ENCODE measurements at places on chromosomes 2 and 18.

GRCh38 chr2:170523506-170523905 is 191.6 kb upstream of the SP5 start:
- no peaks in the 10 kb centered on the region for H3K36me3 ChIP-seq
- H3K4me1 ChIP-seq: no peaks in the 10 kb centered on the region
- DNase-seq: no peak
- no peak overlapping the region for H3K4me3 ChIP-seq

GRCh38 chr2:134952608-134953007 is 34.0 kb downstream of the CCNT2 start:
- peaks cover 59% of the 10 kb centered on the region for H3K36me3 ChIP-seq
- no peaks in the 10 kb centered on the region for H3K27me3 ChIP-seq
- DNase-seq: no peak
- no peak overlapping the region for H3K4me3 ChIP-seq

GRCh38 chr2:119520696-119521432 is 3.4 kb downstream of the SCTR start:
- no peak for DNase-seq
- no peaks in the 10 kb centered on the region for H3K4me1 ChIP-seq
- H3K36me3 ChIP-seq: no peaks in the 10 kb centered on the region
- H3K4me3 ChIP-seq: no peak overlapping the region
- H3K27me3 ChIP-seq: peaks cover 61% of the 10 kb centered on the region
- H3K27ac ChIP-seq: no peak overlapping the region

DNA sequence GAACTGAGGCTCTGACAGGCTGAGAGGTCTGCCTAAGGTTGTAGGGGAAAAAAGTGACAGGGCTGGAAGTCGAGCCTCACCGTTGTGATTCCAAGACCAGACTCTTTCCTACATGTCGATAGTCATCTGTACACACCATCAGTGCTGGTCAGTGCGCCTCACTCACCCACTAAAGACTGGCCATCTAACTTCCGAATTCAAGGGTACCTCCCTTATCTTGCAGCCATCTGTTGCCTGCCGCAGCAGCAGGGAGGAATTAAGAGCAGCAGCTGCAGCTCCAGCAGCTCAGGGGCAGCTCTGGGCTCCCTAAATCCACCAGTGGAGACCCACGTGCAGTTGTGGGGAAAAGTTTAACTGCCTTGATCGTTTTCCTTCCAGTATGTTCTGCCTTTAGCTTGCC is 32.6 kb upstream of the GPR39 start:
- H3K36me3 ChIP-seq: no peaks in the 10 kb centered on the region
- no peaks in the 10 kb centered on the region for H3K4me1 ChIP-seq
- H3K27ac ChIP-seq: no peak overlapping the region
- no peaks in the 10 kb centered on the region for H3K27me3 ChIP-seq

DNA sequence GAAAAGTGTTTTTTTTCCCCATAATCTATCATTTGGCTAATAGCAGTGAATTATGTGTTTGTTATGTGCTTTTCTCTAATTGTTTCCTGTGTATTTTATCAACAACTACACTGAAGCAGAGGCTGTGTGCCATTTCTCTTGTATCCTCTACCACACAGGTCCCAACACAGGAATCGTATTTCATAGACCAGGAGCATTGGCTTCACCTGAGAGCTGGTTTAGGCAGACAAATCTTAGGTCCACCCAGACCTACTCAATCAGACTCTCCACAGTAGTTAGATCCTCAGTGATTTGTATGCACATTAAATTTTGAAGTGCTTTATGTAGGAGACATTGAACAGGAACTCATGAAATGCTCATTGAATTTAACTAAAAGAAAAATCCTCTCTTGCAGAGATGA is 109.2 kb downstream of the FSHR start:
- no peak overlapping the region for H3K4me3 ChIP-seq
- no peaks in the 10 kb centered on the region for H3K4me1 ChIP-seq
- H3K36me3 ChIP-seq: no peaks in the 10 kb centered on the region
- DNase-seq: no peak
- H3K27ac ChIP-seq: no peak overlapping the region
- H3K27me3 ChIP-seq: no peaks in the 10 kb centered on the region

DNA sequence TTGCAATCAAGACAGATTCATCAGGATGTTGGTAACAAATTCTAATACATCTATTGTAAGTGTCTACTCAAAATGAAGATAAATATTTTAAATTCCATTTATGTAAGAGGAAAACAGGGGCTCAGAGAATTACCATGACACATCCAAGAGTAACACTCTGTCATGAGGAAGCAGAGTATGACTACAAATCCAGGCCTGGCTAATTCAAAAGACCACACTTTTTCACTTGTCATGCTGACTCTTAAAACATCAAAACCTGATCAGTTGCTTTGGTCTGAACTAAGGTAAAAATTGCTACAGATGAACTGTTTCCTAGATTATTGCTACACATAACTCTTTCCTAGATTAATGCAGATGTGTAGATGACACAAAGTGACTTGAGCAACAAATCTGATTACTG is 880.6 kb downstream of the TSN start:
- no peak for DNase-seq
- H3K27ac ChIP-seq: no peak overlapping the region
- no peaks in the 10 kb centered on the region for H3K36me3 ChIP-seq
- H3K27me3 ChIP-seq: no peaks in the 10 kb centered on the region
- H3K4me3 ChIP-seq: no peak overlapping the region

GRCh38 chr2:201879996-201880395 is 73.7 kb downstream of the CDK15 start:
- peaks cover 68% of the 10 kb centered on the region for H3K27me3 ChIP-seq
- H3K4me1 ChIP-seq: peaks cover 10% of the 10 kb centered on the region
- H3K36me3 ChIP-seq: no peaks in the 10 kb centered on the region
- H3K4me3 ChIP-seq: no peak overlapping the region
- no peak for DNase-seq

DNA sequence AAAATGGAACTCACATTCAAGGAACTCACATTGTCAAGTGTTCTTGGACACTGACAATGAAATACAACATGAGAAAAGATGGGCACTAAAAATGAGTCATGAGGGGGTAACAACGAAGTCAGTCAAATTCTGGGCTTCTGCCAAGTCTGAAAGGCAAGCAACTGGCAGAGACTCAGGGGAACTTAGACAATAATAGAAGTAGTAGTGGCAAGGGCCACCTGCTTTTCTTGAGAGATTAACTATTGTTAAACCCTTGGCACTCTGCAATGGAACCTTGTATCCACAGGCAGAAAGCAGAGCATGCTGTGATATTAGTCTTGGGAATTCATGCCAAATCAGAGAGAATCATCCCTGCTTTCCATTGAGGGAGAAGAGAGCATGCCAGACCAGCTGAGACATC is 382.6 kb upstream of the CDH2 start:
- no peaks in the 10 kb centered on the region for H3K4me1 ChIP-seq
- no peaks in the 10 kb centered on the region for H3K27me3 ChIP-seq

- H3K36me3 ChIP-seq: no peaks in the 10 kb centered on the region
- H3K27me3 ChIP-seq: no peaks in the 10 kb centered on the region
- no peaks in the 10 kb centered on the region for H3K4me1 ChIP-seq
- no peak for DNase-seq
- H3K27ac ChIP-seq: no peak overlapping the region
- no peak overlapping the region for H3K4me3 ChIP-seq
These were observed 7.7 kb downstream of the TPO start for GRCh38 chr2:1420746-1421480.

DNA sequence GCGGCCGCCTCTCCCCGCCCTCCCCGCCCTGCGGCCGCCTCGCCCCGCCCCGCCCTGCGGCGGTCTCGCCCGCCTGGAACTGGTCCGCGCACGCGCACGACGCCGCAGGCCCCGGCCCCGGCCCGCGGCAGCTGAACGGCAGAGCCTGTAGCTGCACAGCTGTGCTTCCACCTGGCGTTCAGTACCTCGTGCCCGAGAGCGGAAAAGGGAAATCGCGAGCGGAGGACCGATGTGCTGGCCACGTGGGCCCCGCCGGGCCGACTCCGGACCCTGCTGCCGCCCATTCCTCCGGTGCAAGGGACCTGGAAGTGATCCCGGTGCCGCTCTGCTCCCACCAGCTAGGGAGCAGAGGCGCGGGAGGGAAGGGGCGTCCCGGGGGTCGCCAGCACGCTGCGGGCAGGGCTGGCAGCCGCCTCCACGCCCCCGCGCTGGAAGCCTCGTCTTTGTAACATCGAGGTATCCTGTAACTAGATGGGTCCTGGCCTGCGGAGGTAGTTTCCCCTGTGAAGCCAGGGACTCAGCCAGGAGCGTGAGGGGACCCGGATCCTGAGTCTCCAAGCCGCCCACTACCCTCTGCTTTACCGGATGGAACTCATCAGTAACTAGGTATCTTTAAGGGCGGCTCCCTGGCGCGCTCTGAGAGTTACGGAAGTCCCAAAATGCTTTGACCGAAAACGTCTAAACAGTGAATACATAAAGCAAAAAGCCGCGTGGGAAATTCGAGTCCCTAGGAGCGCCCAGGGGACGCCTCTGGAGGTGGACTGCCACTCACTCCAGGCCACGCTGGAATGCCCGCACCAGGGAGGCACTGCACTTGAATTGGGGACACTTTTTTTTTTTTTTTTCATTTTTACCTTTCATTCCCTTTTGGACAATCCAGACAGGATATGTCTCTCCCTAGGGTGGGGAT is 704 bp upstream of the ODC1 start:
- no peaks in the 10 kb centered on the region for H3K27me3 ChIP-seq
- peaks cover 29% of the 10 kb centered on the region for H3K36me3 ChIP-seq
- peak overlapping the region; percentile 70 for H3K4me3 ChIP-seq
- H3K4me1 ChIP-seq: peaks cover 27% of the 10 kb centered on the region

- H3K4me3 ChIP-seq: no peak overlapping the region
- no peak for DNase-seq
- no peak overlapping the region for H3K27ac ChIP-seq
- H3K27me3 ChIP-seq: no peaks in the 10 kb centered on the region
- H3K36me3 ChIP-seq: no peaks in the 10 kb centered on the region
These were observed 448.1 kb upstream of the VRK2 start for GRCh38 chr2:57598551-57598950.

DNA sequence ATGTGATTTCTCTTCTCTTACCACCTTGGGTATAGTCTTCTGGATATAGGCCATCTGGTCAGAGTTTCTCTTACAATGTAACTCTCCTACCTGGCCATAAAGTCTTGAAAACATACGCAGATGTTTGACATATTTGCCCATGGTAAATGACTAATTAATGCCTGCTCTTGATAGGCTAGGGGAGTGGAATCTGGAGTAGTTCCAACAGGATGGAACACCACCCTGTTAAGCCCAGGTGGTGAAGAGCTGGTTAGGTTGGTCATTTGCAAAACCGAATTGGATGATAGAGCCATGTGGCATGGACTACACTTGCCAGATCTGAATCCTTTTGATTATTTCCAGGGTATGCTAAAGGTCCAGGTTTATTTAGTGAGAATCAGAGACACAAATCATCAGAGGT is 36.5 kb downstream of the HADHB start:
- no peak for DNase-seq
- H3K27me3 ChIP-seq: no peaks in the 10 kb centered on the region
- H3K27ac ChIP-seq: no peak overlapping the region
- no peak overlapping the region for H3K4me3 ChIP-seq

- H3K4me3 ChIP-seq: no peak overlapping the region
- peaks cover 20% of the 10 kb centered on the region for H3K27me3 ChIP-seq
- no peak overlapping the region for H3K27ac ChIP-seq
- H3K36me3 ChIP-seq: no peaks in the 10 kb centered on the region
- no peak for DNase-seq
- no peaks in the 10 kb centered on the region for H3K4me1 ChIP-seq
These were observed 6.3 kb downstream of the KIAA2012 start for GRCh38 chr2:202079310-202079709.

- peaks cover 60% of the 10 kb centered on the region for H3K27me3 ChIP-seq
- H3K27ac ChIP-seq: no peak overlapping the region
- no peaks in the 10 kb centered on the region for H3K4me1 ChIP-seq
These were observed 283.9 kb upstream of the SIX2 start for GRCh38 chr2:45293182-45293581.

GRCh38 chr2:122003196-122003940 is 247.9 kb downstream of the TSN start:
- no peak overlapping the region for H3K27ac ChIP-seq
- no peaks in the 10 kb centered on the region for H3K36me3 ChIP-seq
- H3K4me3 ChIP-seq: no peak overlapping the region
- H3K27me3 ChIP-seq: peaks cover 14% of the 10 kb centered on the region

DNA sequence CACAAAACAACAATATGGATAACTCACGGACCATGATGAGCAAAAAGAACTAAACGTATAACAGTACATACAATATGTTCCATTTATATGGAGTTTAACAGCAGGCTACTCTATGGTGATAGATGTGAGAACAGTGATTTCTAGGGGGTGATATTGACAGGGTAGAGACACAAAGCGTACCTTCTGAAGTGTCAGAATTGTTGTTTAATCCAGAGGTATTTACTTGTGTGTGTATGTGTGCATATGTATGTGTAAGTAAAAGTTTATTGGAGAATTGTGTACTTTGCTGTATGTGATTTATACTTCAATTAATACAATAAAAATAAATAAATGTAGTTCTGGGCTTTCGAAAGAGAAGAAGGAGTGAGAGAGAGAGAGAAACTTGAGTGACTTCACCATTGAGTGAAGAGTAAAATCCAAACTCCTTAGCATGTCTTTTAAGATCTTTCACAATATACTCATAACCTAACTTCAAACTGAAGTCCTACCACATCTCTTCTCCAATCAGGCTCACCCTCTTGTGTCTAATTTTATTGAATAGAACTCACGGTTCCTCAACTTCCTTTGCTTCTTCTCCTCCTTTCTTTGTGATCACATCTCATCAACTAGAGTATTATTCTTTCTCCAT is 126.0 kb upstream of the KLF7 start:
- H3K36me3 ChIP-seq: no peaks in the 10 kb centered on the region
- H3K27ac ChIP-seq: no peak overlapping the region
- H3K27me3 ChIP-seq: peaks cover 1% of the 10 kb centered on the region
- H3K4me3 ChIP-seq: no peak overlapping the region
- H3K4me1 ChIP-seq: no peaks in the 10 kb centered on the region

GRCh38 chr2:208129744-208130711 is at the start of gene CRYGC:
CRYGC (minus strand) TSS chr2:208129828; CDS start chr2:208129792, 36 bp downstream.
- H3K4me3 ChIP-seq: no peak within 1 kb of the TSS
- peaks cover 20% of the 10 kb centered on the region for H3K27me3 ChIP-seq
- peaks cover 1% of the 10 kb centered on the region for H3K4me1 ChIP-seq
- no peaks in the 10 kb centered on the region for H3K36me3 ChIP-seq
- H3K27ac ChIP-seq: no peak within 1 kb of the TSS

DNA sequence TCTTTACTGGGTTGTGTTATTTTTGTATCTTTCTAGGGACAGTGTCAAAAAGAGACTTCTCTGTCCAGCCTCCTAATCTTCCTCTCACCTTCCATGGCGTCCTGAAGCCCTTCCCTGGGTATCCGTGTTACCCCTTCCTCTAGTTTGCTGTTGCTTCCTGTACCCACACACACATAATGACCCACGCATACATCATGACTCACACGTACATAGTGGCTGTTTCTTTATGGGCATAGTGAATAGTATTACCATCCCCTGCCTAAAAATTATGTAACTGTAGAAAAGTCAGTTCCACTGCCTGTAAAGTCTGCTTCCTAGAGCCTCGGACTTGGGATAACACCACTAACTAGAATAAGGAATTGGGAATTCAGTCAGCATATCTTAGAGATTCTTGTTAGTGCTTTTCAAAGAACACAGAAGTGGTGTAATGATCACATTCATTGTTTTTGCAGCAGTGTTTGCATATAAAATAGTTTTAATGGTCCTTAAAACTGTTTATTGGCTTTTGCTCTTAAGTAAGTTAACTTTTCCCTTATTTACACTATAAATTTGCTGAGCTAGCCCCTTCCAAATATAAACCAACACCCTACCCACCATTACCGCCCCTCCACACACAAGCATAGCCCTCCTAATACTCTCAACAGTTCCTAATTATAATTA is 308.4 kb upstream of the RAB12 start:
- no peak overlapping the region for H3K27ac ChIP-seq
- no peak for DNase-seq
- H3K4me3 ChIP-seq: no peak overlapping the region
- no peaks in the 10 kb centered on the region for H3K36me3 ChIP-seq
- no peaks in the 10 kb centered on the region for H3K4me1 ChIP-seq
